NCI-H524 (cell line): ENCODE measurements at places on chromosomes 11 and 22.

GRCh38 chr22:41021613-41022454 lies 70.6 kb upstream of the EP300 start:
- peak; percentile 63 for DNase-seq

DNA sequence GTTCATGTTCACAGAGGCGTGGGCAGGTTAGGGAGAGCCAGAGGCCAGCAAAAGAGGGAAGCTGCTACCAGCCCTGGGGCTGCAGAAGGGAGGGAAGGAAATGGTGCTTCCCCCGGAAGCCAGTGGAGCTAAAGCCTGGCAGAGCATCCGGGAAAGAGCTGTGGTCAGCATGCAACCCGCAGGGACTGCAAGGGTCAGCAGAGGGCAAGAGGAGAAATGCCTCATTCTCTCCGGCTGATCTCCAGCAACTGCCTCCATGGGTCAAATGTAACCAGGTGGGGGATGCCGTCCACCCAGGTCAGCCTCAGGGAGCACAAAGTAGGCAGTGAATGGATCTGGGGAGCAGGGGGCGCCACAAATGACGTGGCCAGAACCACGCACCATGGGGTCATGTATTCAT lies 36.9 kb upstream of the PRR5 start:
- DNase-seq, result no peak

DNA sequence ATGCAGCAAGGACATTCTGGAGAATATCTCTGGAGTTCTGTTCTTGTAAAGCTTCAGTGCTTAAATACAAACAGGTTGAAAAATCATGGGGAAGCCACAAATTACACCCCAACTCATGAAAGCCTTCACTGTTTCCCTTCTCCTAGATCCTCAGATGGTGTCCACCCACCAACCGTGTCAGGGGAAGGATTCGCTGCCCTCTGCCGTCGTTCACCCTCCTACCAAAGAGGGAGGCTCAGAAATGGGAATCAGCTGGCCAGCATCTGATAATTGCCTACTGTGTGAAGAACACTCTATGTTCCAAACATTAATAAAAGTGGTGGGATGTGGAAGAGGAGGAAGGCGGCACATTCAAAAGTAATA lies 7.4 kb upstream of the HEPACAM start:
- DNase-seq, result no peak

GRCh38 chr11:12534549-12534948 lies 139.7 kb upstream of the TEAD1 start:
- DNase-seq, result no peak

GRCh38 chr22:44894321-44894720 lies 115.5 kb downstream of the PHF21B start:
- no peak for DNase-seq

GRCh38 chr11:131353766-131354165 lies 16.6 kb upstream of the NTM start:
- no peak for DNase-seq

DNA sequence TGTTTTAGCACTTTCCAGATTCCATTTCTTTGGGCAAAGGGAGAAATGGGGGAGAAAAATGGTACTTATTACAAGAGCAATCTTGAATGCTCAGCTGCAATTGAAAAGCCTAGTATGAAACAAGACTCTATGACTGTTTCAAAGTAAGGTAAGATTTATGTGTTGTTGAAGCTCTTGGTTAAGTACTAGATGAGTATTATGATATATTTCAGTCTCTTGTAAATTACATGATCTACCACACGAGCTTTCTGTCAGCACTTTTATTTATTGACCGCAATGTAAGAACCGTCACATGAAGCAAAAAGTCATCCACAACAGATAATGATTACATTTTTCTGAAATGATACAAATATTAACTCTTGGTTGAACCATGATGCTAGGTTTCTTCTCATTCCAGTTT lies 906.7 kb upstream of the CHORDC1 start:
- DNase-seq, result no peak

GRCh38 chr11:116481126-116481675 lies 291.6 kb downstream of the BUD13 start:
- DNase-seq, result peak; percentile 87

DNA sequence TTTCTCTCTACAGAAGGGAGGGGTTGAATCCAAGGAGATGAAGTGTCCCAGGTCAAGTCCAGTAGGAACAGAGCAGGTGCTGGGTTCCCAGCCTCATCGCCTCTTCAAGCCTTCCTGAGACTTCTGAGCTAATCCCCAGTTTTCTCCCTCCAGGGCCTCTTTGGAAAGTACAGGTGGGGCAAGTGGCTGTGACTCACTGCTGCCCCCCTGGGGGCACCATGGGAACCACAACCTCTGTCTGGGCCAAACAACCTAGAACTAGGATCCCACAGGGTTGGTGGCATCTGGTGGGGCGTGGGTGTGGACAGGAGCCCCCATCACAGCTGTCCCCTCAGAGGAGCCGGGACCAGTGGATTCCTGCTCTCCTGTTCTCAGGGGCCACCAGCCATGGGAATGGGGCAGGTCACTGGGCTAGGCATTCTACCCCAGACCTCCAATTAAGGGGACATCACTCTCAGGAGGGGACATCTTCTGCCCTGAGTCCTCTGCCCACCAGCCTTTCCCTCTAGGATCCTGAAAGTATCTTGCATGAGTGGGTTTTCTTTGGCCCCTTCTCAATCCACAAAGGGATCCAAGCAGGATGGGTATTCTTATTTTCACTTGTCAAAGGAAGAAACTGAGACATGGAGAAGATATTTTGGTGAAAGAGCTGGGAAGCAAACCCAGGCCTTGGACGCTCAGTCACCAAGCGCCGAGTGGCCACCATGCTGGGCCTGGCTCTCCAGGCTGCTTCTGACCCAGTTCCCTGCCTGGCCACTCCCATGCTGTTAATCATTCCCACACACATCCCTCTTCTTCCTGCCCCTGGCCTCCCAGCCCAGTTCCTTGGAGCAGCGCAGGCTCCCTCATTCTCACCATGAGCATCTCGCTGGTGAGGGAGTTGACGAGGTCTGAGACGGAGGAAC lies 23.8 kb downstream of the LRRC10B start:
- DNase-seq, result peak; percentile 79

DNA sequence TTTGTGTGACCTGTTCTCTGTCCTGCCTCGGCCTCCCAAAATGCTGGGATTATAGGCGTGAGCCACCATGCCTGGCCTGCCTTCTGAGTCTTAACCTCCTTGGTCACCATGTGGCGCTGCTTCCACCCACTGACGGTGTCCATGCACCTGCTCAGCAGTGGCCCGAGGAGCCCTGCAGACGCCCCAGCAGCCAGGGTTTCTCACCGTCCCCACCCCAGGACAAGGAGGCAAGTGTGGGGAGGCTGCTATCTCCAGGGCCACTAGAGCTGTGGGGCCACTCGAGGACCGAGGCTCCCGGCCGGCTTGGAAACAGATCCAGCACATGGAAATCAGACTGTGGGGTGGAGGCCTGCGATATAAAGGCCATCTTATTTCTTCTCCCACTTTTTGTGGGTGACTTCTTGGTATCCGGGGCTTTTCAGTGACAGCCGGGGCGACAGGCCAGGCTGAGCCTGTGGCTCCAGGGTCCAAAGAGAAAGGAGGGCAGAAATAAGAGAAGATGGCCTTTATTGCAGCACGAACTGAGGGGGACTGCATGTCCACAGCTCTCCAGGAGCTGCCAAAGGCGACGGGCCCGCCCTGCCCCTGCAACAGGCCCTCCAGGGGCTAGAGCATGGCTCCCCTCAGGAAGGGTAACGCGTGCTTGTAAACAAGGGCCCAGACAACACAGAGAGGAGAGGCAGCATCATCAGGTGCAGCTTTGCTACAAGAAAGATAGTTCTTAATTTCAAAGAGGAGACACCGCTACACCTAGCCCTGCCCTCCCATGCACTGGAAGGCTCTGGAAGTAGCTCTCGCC lies 15.0 kb downstream of the TSPO start:
- DNase-seq, result no peak

GRCh38 chr22:42764895-42765363 lies 44.3 kb upstream of the A4GALT start:
- DNase-seq, result no peak

DNA sequence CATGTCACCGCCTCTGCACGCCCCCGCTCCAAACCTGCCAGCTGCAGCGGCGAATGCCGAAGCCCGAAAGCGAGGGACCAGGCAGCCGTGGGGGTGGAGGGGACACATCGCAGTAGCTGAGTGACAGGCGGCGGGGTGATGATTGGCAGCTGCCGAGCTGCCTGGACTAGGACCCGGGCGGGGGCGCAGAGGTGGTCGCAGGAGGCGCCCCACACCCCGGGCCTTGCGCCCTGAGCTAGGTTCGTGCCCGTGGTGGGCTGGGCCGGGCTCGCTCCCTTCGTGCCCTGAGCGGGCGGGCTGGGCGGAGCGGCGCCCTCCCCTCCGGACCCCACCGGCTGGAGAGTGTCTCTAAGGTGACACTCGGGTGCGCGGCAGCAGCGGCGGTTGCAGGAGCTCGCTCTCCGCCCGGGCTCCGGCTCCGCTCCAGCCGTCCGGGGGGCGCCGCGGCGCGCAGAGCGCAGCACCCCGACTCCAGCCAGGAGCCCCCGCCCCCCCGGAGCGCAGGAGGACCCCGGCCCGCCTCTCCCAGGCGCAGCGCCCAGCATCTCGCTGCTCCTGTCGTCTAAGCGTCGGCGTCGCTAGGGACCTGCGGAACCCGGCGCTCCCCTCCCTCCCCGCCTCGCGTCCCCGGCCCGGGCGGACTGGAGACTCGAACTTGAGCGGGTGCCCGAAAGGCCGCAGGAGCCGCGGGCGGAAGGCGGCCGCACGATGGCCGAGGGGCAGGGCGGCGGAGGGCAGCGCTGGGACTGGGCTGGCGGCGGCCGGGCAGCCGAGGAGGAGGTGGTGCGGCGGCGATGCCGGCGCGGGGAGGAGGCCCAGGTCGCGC lies 14.5 kb upstream of the DGKZ start:
- DNase-seq, result no peak

- no peak for DNase-seq
Measured at GRCh38 chr11:68773521-68774193, 22.3 kb upstream of the TESMIN start.

DNA sequence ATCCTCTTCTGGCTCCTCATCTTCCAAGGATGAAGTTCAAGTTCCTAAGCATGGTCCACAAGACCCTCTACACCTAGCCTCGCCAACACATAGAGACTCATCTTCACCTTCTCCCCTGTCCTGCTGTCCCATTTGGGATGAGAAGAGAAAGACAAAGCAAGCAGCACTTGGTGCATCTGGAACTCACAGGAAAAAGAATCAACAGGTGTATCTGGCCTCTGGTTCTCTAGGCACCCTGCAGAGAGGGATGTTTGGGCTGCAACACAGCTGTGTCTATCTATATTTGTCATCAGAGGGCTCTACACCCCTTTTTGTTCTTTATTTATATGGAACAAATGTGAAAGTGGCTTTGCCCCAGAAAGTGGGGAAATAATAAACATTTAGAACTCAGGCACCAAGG lies 82.1 kb upstream of the GALNT18 start:
- no peak for DNase-seq

DNA sequence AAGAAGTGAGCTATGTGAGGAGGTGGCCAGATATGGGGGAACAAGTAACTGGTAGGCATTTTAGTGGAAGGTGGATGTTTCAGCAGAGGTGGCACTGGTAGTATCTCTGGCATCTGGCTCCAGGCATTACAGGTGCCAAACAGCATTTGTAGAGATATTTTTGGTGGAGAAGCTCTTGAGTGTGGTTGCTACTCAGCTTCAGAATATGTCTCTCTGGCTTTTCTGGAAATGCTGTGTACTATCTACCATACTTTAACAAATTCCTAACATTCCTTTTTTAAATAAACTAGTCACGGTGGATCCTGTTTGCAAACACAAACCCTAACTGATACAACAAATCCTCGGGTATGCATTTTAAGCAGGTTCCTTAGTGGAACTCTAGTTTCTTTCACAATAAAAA lies 128.0 kb downstream of the BARX2 start:
- DNase-seq, result no peak

DNA sequence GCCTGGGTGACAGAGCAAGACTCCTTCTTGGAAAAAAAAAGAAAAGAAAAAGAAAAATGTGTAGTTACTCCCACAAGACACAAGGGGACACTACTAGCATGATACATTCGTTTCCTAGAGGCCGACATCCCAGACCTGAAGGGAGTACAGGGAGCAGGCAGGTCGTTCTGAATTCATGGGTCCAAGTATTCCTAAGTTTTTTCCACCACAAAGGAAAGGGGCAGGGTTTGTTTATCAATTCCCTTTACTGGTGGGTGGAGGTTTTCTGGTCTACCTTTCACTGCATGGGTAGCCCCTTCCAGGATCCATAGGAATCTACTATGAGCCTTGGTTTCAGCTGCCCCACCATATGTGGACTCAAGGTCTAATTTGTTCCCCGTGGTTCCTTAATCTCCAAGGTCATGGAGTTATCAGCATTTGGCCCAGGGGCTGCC lies 11.8 kb downstream of the TIGD3 start:
- peak; percentile 71 for DNase-seq

GRCh38 chr11:3135481-3136440 lies 29.3 kb downstream of the OSBPL5 start:
- DNase-seq, result peak; percentile 68

- no peak for DNase-seq
Measured at GRCh38 chr11:75453916-75454655, 21.1 kb upstream of the KLHL35 start.

GRCh38 chr11:78662811-78663210 lies 88.1 kb upstream of the NARS2 start:
- no peak for DNase-seq

DNA sequence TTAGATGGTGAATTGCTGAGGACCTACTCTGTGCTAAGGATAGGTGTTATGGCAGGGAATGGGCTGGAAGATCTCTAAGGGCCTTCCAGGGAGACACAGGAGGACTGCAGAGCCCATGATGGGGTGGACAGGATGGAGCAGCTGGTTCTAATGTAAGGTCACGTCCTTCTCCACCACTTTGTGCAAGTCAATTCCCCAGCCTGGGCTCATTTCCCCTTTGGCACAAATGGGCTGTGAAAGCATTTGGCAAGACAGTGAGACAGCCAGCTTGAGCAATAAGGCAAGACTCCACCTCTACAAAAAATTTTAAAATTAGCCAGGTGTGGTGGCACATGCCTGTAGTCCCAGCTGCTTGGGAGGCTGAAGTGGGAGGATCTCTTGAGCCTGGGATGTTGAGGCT lies 81.4 kb upstream of the THY1 start:
- DNase-seq, result no peak
